Hepatocyte (in vitro differentiated cells): ENCODE measurements at places on chromosomes 1 and 21. TPM values are rescaled to one million over a fixed set of nuclear protein-coding genes. Genes with fewer than 3 reads are reported as not detected.

Gene C1orf185
- not detected in 2 replicates for total RNA-seq

Gene CNKSR1
- total RNA-seq = 13.3 and 18.1 TPM in 2 replicates

Gene SLC26A9
- 0.13 and 0.44 TPM in 2 replicates for total RNA-seq

Gene A3GALT2
- not detected in 2 replicates for total RNA-seq
